ENCODE measurements at places on chromosomes 11 and 22. TPM values are rescaled to one million over a fixed set of nuclear protein-coding genes. Genes with fewer than 3 reads are reported as not detected.

- no peak for DNase-seq
Observed at GRCh38 chr11:13091804-13092203, 82.7 kb downstream of the RASSF10 start.

DNA sequence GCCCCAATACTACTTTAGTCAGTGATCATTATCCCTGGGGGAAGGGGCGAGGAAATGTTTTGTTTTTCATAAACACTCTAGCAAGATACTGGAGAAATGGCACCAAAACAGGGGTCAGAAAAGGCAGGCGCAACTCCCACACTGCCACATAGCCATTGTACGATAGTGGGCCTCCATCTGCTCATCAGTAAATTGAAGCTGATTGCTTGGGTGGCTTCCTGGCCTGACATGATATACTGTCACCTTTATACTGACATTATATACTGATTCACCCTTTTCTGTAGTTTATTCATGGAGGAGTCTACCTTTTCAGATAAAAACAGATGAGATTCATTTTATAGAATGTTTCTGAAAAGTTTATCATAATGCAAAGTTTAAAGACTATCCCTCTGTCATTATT, 51.6 kb upstream of the CCDC34 start:
- no peak for DNase-seq

- DNase-seq = no peak
Observed at GRCh38 chr11:117444711-117445658, 117.3 kb downstream of the CEP164 start.

GRCh38 chr11:106344394-106344793, 266.9 kb downstream of the AASDHPPT start:
- no peak for DNase-seq

- DNase-seq = peak; percentile 0
Observed at GRCh38 chr11:76654298-76654851, 16.2 kb downstream of the LRRC32 start.

DNA sequence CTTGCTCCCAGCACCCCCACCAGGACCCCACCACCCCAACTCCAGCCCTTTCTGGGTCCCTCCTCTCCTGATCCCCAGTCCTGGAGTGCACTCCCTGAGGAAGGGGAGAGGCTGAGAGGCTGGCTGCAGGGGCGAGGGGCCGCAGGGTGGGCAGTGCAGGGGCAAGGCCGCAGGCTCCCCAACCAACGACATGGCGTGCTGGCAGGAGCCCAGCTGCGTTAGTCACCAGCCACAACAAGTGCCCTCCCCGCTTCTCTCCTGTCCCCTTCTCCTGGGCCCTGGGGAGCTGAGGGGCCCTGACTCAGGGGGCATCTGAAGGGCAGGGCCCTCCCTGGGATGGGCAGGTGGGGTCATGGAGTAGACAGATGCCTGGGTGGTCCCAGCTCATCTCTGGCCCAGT, 2.3 kb downstream of the CABP7 start:
- DNase-seq = no peak

- no peak for DNase-seq
Observed at GRCh38 chr11:77345621-77346020, 44.1 kb upstream of the GDPD4 start.

- no peak for DNase-seq
Observed at GRCh38 chr22:23583836-23584235, 3.7 kb upstream of the IGLL1 start.

DNA sequence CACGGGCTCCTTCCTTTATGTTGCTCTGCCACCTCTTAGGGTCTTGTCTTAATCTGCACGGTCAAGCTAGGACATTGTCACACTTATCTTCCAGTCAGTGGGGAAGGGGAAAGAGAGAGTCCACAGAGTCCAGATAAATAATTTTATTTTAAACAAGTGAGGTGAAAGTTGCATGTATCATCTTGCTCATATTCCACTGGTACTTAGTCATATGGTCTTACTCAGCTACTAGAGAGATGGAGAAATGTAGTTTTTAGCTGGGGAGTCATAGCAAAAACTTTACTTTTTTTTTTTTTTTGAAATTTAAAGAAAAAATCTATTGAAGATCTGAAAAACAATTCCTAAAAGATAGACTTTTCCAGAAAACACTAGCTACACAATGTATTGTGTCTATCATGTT, 29.0 kb downstream of the PDE3B start:
- DNase-seq = no peak

GRCh38 chr11:86800076-86800959, at the start of gene PRSS23:
TSS of gene PRSS23 (plus strand) at chr11:86800542. CDS start at chr11:86807644, 7,102 bp downstream.
- peak; percentile 32 for DNase-seq

DNA sequence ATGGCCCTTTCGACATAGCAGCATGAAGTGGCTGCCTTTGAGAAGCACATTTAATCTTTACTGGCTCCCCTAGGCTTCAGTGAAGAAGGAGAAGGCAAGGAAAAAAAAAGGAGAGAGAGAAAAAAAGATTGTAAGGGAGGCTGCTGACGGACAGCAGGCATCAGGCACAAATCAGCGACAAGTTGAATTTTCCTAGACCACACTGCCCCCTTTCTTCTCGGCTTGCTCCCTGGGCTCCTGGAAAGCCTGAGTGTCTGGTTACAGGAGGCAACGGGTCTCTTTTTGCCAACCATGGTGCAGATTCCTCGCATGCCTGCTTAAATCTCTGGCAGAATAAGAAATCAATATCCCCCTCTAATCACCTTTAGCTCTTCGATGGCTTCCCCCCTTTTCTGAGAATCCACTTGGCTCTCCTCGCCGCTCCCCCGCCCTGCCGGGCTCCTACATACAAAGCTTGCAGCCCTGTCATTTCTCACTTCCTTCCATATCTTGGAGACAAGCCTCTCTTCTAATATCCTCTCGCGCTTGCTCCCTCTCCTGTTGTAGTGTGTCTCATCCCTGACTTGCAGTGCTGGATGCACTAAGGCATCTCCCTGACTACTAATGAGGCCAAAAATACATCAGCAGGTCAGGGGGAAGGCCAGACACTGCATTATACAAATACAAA, 14.3 kb downstream of the BLID start:
- DNase-seq = peak; percentile 3

GRCh38 chr11:19084661-19085315, 24.3 kb upstream of the MRGPRX2 start:
- DNase-seq = no peak

The CAPN1 gene
- total RNA-seq = 74.7 TPM

DNA sequence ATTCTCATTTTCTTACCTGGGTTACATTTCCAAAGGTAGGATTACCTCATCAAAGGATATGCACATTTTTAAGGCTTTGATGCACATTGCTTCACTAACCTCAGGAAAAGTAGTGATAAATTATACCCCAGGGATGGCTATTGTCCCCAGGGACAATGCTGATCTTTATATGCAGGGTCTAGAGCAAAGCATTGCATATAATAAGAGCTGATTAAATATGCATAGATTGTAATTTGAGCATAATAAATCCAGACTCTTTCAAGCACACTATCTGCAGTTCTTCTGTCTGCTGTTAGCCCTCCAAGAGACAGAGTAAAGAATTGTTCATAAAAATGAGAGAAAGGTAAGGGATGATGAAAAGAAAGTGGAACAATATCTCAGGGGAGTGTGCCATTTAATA, 57.3 kb upstream of the SYT13 start:
- DNase-seq = no peak

The PRG3 gene
- total RNA-seq = not detected

GRCh38 chr11:12331239-12331874, 46.0 kb upstream of the PARVA start:
- DNase-seq = peak; percentile 86

DNA sequence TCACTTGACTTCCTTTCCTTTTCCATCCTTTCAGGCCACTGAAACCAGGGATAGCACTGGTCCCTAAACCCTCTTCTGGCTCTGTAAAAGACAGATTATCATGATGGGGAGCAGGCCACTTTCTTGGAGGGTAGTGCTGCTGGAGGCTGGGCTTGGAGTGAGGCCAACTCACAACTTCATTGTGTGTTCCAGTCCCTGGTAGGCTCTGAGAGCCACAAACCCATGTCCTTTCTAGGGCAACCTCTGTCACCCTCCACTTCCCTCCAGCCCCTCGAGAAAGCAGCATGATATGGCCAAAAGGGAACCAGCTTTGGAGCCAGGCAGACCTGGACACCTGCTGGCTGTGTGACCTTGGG, 2.3 kb downstream of the TKFC start:
- no peak for DNase-seq

The SCARF2 gene
- total RNA-seq = 0.20 TPM

- no peak for DNase-seq
Observed at GRCh38 chr11:84103096-84103495, 816.9 kb upstream of the CCDC90B start.

The MS4A3 gene
- not detected for total RNA-seq

DNA sequence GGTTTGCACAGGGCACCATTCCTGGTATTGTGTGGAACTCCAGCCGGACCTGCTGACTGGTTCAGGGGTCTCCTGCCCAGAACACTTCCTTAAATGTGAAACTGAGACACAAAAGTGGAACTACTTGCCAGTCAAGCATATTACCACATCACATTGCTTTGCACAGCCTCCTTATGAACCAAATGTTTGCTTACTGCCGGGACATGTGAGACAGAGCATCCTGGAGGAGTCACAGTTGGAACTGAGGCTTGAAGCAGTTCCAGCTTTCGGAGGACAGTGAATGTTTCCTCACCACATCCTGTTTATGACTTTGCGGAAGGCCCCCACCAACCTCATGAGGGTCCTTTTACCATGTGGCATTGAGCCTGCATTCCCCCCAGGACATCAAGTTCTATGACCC, 105.8 kb upstream of the ARHGAP42 start:
- DNase-seq = no peak

The SULT4A1 gene
- not detected for total RNA-seq

- no peak for DNase-seq
Observed at GRCh38 chr11:113131036-113131775, 170.0 kb downstream of the NCAM1 start.

DNA sequence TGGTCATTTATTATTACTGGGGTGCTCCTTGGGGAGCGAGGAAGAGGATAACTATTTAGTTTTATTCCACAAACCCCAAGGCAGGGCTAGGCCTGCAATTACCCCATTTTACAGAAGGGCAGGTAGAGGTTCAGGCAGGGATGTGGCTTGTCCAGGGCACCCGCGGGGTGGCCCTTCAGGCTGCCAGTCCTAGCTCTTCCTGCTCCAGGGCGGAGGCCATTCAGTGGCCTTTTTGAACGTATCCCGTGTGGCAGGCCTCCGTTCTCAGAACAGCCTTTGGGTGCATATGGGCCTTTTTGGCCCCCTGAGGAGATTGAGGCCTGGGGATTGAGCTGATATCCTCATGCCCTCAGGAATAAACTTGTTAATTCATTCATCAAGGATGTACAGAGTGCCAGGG, 66.2 kb downstream of the MPPED1 start:
- DNase-seq = no peak

- DNase-seq = no peak
Observed at GRCh38 chr11:76857781-76858410, 2.8 kb upstream of the ACER3 start.

The OR8B4 gene
- total RNA-seq = not detected

The DSCAML1 gene
- total RNA-seq = 0.29 TPM

GRCh38 chr11:65899356-65900124, 648 bp downstream of the FOSL1 start:
- DNase-seq = peak; percentile 88

- no peak for DNase-seq
Observed at GRCh38 chr11:29272019-29272654, 744.7 kb downstream of the KCNA4 start.

DNA sequence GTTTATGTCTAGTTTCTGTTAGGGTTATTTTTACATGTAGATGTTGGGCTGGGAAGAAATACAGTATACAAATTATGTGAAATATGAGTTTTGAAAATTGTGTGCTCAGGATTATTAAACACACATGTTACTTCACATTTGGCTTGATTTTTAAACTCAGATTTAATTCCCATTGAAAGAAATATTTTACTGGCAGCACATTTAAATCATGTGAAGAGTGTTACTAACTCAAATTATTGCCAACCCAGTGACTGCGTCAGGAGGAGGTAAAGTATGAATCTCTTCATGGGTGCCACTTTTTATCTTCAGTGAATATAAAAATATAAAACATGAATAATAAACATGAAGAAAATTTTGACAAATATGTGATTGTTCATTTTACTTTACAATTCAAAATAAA, 457.5 kb upstream of the CCDC179 start:
- DNase-seq = no peak

DNA sequence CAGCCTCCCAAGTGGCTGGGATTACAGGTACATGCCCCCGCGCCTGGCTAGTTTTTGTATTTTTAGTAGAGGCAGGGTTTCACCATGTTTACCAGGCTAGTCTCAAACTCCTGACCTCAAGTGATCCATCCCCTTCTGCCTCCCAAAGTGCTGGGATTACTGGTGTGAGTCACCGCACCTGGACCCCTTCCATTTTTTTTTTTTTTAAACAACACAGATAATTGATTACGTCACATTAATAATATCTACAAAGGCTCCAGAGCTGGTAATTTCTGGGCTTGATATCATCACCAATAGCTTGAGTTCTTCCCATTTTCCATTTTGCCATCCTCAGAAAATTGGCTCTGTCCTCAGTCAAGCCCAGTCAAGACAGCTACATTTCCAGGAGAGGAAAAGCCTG, 7.2 kb downstream of the TTLL1 start:
- no peak for DNase-seq

DNA sequence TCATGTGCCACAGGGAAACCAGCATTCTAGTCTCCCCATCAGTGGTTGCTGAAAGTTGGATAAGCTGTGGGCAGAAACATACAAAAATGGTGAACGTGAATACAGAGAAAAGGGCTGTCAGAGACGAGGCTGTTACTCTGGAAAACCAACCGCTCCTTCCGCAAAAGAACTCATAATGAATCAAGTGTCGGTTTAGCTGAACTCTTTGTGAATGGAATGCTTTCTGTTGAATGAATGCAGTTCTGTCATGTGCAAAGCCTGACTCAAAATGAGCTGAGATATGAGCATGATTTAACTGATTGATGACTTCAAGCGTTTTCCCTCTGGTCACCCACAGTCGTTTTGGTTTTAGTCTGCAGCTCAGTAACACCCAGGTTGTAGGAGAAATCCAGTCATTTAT, 298.3 kb downstream of the ETS1 start:
- peak; percentile 78 for DNase-seq

The TREH gene
- total RNA-seq = not detected

The DDIAS gene
- total RNA-seq = 19.5 TPM

The IGF2 gene
- total RNA-seq = 8.2 TPM

The OR51I1 gene
- not detected for total RNA-seq

DNA sequence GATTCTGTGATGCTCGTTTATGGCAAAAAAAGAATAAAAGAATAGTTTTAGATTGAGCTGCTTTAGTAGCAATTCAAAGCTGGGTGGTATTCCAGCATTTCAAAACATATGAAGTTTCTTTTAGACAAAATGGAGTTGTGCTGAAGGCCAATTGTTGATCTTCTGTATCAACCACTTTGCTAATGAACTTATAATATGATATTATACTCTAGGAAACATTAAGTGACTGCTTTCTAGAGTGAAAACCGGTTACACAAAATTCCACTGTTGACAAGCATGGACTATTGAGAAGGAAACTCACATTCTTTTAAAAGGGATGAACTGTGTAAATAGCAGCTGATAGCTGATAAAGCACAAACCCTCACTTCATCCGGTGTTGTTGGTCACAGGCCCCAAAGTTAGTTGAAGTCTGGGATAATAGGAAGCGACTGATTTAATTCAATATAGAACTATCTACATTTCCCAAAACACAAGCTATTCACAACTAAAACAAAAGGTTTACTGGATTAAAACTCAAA, 255.1 kb downstream of the CADM1 start:
- DNase-seq = no peak

The SSH3 gene
- 7.4 TPM for total RNA-seq

Data from activated CD8-positive, alpha-beta T cell treated with anti-CD3 and anti-CD28 coated beads for 36 hours (primary cell).